HS-5 (cell line): ENCODE measurements at places on chromosomes 7 and 10.

- no peak for DNase-seq
These were observed 222.9 kb upstream of the CELF2 start for GRCh38 chr10:10794791-10795191.

DNA sequence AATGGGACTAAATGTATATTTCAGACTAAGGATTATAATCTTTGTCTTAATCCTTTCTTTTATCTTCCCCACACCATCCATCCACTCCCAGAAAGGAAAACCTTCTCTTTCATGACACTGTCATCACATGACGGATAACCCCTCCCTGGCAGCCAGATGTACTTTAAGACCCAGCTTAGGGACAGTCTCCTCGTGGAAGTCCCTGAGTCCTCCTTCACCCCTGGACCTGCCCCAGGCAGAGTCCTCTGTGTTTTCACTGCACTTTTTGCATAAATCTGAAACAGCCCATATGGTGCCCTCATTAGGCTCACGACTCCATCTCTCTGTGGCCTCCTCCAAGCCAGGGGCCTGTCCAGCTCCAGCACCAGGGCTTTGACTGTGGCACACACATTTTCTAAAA lies 16.0 kb downstream of the NRAP start:
- no peak for DNase-seq

- DNase-seq: no peak
These were observed 267.9 kb upstream of the TCERG1L start for GRCh38 chr10:131579251-131580071.

- no peak for DNase-seq
These were observed 218.6 kb downstream of the BICC1 start for GRCh38 chr10:58731276-58731675.

GRCh38 chr7:98178321-98178720 lies 32.9 kb upstream of the BHLHA15 start:
- DNase-seq: no peak

DNA sequence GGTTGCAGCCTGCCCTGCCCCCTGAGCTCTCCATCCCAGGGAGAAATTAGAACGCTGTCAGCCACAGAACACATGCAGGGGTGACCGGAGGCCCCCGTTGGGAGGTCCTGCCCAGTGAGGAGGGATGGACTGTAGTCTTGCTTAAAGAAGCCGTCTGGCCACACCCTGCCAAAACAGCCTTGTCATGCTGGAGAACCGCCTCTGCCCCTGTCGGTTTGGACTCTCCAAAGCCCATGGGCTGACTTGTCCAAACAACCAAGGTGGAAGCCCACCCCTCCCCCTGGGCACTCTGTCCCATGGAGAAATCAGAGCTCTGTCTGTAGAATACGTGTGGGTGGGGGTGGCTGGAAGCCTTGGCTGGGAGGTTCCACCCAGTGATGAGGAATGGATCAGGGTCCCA lies 12.7 kb upstream of the TBATA start:
- DNase-seq: no peak

DNA sequence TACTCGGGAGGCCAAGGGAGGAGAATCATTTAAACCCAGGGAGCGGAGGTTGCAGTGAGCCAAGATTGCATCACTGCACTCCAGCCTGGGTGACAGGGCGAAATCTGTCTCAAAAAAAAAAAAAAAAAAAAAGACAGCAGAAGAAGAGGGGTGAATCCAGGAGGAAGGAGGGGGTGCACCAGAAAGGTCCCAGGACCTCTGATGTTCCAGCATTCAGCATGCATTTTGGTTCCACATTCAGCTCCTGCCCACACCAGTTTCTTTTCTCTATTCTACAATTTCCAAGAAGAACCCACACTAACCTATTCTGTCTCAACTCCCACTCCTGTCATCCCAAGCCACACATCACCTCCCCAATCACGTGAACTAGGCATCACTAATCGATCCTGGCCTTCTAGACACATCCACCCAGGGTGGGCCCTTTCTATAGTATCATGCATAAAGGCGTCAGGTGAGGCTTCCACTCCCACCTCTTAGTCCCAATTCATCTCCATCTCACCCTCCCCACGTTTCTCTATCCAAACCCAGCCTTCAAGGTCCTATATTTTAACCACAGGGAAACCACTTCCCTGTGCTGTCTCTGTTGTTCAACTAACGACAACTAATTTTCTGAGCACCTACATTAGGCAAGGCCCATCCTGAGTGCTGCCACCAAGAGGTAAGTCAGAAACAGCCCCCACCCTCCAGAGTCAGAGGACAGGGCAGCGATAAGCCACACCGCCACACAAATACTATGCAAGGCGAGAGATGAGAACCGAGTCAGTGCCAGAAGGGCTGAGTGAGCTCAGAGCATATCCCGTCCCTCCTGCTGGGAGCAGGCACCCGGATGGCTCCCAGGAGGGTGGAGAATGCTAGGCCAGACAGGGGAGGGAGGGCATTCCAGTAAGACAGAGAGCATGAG lies 2.2 kb downstream of the ANXA11 start:
- DNase-seq: no peak
